Thoracic aorta (tissue), 2 donors: ENCODE measurements at places on chromosomes 11 and 22.

- no peak for DNase-seq
- no peaks in the 10 kb centered on the region for H3K36me3 ChIP-seq
- no peak overlapping the region for H3K27ac ChIP-seq
- no peaks in the 10 kb centered on the region for H3K27me3 ChIP-seq
- H3K4me3 ChIP-seq = no peak overlapping the region
Observed at GRCh38 chr11:118703563-118704106, 24.2 kb upstream of the TREH start.

GRCh38 chr11:66159324-66159984, 89.4 kb downstream of the PACS1 start:
- H3K4me3 ChIP-seq = no peak overlapping the region
- H3K4me1 ChIP-seq = no peaks in the 10 kb centered on the region
- no peaks in the 10 kb centered on the region for H3K27me3 ChIP-seq
- DNase-seq = no peak
- no peaks in the 10 kb centered on the region for H3K36me3 ChIP-seq
- H3K27ac ChIP-seq = no peak overlapping the region

GRCh38 chr22:24768537-24769374, 5.8 kb downstream of the PIWIL3 start:
- H3K36me3 ChIP-seq = no peaks in the 10 kb centered on the region
- no peak overlapping the region for H3K27ac ChIP-seq
- DNase-seq = peak; percentile 30
- H3K4me1 ChIP-seq = no peaks in the 10 kb centered on the region
- no peaks in the 10 kb centered on the region for H3K27me3 ChIP-seq
- no peak overlapping the region for H3K4me3 ChIP-seq

DNA sequence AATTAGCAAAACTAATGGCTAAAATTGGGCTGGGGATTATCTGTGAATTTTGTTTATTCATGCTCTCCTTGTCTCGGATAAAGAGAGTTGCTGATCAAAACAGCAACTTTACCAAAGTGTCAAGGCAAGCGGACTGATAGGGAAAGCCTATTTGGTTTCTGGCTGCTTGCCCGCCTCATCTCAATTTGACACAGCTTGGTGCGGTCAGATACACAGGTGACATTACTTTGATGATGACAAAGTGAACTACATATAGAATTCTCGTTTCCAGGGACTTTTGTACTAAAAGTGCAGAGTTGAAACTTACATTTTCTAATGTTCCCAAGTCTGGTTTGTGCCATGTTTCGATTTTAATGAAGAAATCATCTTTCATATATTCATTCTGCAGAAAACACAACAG, 22.8 kb downstream of the PITPNB start:
- peaks cover 27% of the 10 kb centered on the region for H3K36me3 ChIP-seq
- peaks cover 28% of the 10 kb centered on the region for H3K4me1 ChIP-seq
- H3K4me3 ChIP-seq = no peak overlapping the region
- H3K27me3 ChIP-seq = no peaks in the 10 kb centered on the region
- no peak overlapping the region for H3K27ac ChIP-seq
- no peak for DNase-seq

- no peaks in the 10 kb centered on the region for H3K27me3 ChIP-seq
- peak overlapping the region; percentile 64 for H3K4me3 ChIP-seq
- DNase-seq = no peak
- H3K27ac ChIP-seq = no peak overlapping the region
- peaks cover 22% of the 10 kb centered on the region for H3K4me1 ChIP-seq
Observed at GRCh38 chr11:19345848-19346681, 105.3 kb upstream of the E2F8 start.
